ENCODE measurements at places on chromosomes 7 and 10.

DNA sequence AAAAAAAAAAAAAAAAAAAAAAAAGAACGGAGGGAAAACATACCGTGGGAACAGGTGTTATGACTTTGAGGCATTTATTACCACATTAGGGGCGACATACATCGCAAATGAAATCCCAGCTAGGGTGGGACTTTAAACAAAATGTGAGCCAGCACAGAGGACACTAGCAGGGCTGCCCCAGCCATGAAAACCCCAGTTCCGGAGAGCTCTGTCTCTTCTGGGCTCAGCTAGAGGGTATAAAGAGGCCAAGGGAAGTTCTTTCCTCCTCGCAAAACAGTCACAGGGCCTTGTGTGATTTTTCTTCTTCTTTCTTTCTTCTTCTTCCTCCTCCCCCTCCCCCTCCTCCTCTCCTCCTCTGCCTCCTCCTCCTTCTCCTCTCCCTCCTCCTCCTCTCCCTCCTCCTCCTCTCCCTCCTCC is 59.9 kb upstream of the ECHDC3 start:
- no peak for DNase-seq

DNA sequence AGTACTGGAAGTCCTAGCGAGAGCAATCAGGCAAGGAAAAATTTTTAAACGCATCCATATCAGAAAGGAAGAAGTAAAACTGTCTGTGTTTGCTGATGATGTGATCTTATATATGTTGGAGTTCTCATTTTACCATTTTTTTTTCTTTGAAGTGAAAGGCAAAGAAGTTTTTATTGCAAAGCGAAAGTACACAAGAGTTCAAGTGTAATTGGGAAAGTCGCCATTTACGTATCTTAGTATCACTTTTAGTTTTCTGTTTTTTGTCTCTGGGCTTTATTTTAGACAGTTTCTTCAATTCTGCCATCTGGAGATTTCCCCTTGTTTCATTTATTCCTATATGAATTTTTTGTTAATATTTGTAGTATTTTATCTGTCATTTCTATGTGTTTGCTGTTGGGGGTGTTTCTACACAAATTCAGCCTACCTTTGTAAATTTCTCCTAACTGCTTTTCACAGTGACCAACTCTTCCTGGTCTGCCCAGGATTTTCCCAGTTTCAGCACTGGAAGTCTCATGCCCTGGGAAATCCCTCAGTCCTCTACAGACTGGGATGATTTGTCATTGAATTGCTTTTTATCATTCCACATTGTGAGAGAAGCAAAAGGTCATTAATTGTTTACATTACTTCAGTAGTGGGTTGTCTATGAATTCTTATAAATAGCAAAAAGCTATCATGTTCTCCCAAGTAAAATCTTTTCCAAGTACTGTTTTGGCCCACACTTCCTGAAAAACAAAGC is 23.2 kb downstream of the BET1 start:
- DNase-seq: no peak

- no peak for DNase-seq
Measured at GRCh38 chr7:11615174-11615573, 216.8 kb downstream of the THSD7A start.

GRCh38 chr7:80981405-80981804 is 62.6 kb upstream of the SEMA3C start:
- no peak for DNase-seq

- no peak for DNase-seq
Measured at GRCh38 chr10:63976538-63976937, 455.3 kb downstream of the REEP3 start.

DNA sequence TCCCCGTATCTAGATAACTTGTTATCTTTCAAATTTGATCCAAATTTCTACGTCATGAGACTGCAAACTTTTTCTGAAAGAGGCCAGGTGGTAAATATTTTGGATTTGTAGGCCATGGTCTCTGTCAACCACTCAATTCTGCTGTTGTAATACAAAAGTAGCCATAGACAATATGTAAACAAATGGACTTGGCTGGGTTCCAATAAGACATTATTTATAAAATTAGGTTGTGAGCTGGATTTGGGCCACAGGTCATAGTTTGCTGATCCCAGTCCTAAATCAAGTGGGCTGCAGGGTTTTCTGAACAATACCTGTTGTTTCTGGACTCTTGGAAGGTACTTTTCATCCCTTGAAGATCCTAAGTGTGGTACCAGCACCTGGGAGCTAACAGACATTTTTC is 1178.0 kb downstream of the SORCS1 start:
- DNase-seq: no peak

DNA sequence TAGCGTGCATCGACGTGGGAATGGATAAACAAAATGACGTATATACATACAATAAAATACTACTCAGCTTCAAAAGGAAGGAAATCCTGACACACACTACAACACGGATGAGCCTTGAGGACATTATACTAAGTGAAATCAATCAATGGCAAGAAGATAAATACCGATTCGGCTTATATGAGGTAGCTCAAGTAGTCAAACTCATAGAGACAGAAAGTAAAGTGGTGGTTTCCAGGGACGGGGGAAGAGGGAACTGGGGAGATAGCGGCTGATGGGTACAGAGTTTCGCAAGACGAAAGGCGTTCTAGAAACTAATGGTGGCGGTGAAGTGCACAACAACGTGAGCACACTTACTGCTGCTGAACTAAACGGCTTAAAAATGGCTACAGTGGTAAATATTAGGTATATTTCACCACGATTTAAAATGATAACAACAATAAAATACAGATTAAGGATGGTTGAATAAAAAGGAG is 516.7 kb downstream of the PARD3 start:
- DNase-seq: no peak

DNA sequence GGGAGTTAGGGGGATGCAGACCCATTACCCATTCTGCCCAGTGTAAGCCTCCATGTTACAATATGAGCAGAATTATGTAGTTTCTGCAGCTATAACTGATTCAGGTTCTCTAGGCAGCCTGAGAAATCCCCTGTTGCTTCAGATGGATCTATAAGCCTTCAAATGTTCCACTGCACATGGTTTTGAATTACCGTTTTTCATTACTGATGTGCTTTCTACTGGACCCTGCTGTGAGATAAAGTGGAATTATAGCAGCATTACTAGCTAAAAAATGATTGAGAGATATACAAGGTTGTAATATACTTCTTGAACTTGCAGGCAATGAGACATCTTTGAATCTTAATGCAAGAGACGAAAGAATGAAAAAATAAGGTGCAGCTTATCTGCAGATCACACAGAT is 38.4 kb upstream of the ANAPC16 start:
- no peak for DNase-seq

- no peak for DNase-seq
Measured at GRCh38 chr10:3761021-3761686, 23.9 kb downstream of the KLF6 start.

DNA sequence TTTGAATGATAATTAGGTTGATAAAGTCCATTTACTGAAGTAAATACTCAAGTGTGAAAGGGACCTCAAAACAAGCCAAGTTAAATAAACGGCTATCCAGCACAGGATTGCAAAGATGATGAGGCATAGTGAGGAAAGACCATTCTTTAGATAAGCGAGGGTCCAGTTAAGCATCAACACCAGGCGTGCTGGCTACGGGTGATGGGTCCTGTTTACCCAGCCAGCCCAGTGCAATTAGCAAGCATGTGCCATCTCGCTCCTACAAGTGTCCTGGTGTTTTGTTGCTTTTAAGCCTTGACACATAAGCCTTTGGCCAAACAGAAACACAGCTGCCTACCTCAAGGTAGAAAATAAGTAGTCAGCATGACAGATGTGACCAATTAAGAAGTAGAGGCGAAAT is 7.1 kb downstream of the NEBL start:
- no peak for DNase-seq

- DNase-seq: no peak
Measured at GRCh38 chr7:143327903-143328302, 12.0 kb downstream of the CLCN1 start.

DNA sequence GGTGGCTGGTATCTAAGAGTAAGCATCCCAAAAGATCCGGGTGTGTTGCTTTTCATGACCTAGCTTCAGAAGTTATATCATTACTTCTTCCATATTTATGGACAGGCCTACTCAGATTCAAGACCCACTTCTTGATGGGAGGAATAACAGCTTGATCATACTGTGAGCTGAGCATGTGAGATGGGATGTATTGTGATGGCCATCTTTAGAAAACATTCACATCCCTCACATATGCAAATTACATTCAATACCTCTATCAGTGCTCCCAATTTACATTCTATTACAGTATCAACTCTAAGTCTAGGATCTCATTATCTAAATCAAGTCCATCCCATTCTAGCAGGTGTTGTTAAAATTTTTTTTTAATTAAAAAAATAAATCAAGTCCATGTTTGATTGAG is 99.8 kb upstream of the OIT3 start:
- no peak for DNase-seq

GRCh38 chr7:31764462-31764861 is 77.4 kb downstream of the PPP1R17 start:
- no peak for DNase-seq

- DNase-seq: no peak
Measured at GRCh38 chr10:1198453-1199344, 142.5 kb downstream of the WDR37 start.

Data from effector CD4-positive, alpha-beta T cell (primary cell).